Motor neuron (in vitro differentiated cells): ENCODE measurements at places on chromosomes 7 and 10. TPM values are rescaled to one million over a fixed set of nuclear protein-coding genes. Genes with fewer than 3 reads are reported as not detected.

GRCh38 chr7:158111049-158111751 lies 476.4 kb downstream of the PTPRN2 start:
- no peak for ATAC-seq

GRCh38 chr7:2939193-2939885 lies 95.2 kb upstream of the GNA12 start:
- ATAC-seq: no peak

DNA sequence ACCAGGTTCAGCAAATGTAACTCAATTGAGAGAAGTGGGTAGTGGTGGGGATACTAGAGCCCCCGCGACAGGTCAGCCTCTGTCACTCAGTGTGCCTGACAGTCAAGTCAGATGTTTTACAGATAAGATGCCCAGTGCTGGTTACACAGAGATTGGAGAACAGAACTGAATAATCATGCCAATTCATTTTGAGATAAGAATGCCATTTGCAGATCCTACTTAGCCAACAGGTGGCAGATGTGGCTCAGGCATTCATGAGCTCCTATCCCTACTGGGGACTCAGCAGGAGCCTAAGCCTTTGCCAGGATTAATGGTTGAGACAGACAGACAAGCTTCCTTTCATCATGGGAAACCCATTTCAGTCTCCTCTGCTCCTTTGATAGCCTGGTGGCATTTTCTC lies 137.8 kb downstream of the MAPK8 start:
- no peak for ATAC-seq

DNA sequence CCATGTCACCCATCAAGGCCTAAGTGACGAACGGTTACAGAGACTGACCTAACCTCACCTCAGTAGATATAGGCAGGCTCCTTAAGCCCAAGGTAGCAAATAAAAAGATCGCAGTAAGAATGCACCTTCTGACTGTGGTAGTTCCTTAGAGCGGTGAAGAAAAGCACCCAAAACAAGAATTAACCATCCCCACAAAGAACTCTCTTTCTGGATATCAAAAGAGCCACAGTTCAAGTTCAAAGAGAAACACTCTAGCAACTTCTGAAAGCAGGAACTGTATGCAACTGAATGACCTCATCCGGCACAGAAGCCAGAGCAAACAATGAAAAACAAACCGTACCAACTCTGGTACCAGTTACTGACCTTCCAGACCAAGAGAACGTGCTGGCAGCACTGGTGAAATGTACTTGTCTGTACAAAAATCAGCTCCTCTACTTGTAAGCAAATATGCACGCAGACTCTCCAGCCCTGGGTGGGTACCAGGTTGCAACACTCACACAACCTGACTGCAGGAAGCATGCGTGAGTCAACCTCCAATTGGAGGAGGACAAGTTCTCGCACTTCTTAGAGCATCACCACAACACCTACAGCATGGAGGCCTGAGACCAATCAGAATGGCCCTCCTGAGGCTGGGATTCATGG lies 202.7 kb downstream of the FAM107B start:
- ATAC-seq: no peak

- no peak for ATAC-seq
Observed at GRCh38 chr10:73634421-73634820, 6.9 kb downstream of the MYOZ1 start.

- ATAC-seq: peak; percentile 49
Observed at GRCh38 chr10:86068231-86069054, 298.2 kb downstream of the GRID1 start.

GRCh38 chr10:24120646-24121045 lies 88.3 kb upstream of the KIAA1217 start:
- no peak for ATAC-seq

DNA sequence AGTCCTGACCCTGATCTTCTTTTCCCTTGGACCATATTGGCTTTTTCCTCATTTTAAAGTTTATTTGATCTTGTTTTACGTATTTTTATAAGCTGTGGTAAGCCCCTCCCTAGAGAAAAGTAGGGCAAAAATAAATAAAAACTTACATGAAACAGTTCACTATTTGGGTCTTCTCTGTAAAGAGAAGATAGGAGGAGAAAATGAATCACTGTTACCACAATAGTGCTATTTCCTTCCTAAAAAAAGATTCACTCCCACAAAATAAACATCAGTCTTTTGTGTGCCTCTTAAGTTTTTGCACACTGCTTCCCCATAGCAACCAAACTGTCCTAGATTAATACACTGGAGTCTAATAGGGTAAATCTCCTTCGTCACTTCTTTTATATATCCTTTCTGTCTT lies 1.4 kb upstream of the SVIL start:
- no peak for ATAC-seq

DNA sequence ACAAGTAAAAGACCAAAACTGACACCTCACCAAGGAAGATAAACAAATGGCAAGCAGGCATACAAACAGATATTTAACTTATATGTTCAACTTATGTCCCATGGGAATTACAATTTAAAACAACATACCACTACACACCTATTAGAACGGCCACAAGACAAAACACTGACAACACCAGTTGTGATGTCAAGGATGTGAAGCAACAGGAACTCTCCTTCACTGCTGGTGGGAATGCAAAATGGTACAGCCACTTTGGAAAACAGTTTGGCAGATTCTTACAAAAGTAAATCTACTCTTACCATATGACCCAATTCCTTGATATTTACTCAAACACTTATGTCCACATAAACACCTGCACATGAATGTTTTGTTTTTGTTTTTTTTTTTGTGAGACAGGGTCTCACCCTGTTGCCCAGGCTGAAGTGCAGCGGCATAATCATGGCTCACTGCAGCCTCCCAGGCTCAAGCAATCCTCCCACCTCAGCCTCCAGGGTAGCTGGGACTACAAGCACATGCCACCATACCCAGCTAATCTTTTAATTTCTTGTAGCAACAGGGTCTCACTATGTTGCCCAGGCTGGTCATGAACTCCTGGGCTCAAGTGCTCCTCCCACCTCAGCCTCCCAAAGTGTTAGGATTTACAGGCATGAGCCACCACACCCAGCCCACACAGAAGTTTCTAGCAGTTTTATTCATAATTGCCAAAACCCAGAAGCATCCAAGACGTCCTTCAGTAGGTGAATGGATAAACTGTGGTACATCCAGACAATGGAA lies 27.3 kb downstream of the HERC4 start:
- peak; percentile 64 for ATAC-seq

DNA sequence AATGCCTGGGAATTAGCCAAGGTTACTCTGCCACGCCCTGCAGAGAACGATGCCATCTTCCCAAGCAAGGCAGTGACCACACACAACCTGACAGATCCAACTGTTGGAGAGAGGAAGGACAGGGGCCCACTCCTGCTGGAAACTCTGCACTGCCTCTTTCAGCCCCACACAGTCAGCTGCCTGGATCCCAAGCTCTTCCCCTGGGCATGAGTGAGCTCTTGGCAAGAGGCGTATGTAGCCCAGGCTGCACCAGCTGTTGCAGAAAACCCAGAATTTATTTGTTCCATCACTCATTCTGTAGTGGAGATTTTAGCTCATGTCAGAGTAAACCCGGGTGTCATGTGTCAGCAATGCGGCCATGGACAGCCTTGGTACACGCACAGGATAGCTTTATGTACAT lies 135.1 kb upstream of the TRIM24 start:
- no peak for ATAC-seq

Gene VSTM4
- 2.4 and 2.7 TPM in 2 replicates for total RNA-seq

- no peak for ATAC-seq
Observed at GRCh38 chr10:100033766-100034418, 24.1 kb upstream of the DNMBP start.

Gene RP9
- 18.4 and 20.1 TPM in 2 replicates for total RNA-seq

- no peak for ATAC-seq
Observed at GRCh38 chr7:149819961-149820340, 18.2 kb upstream of the ZNF862 start.

DNA sequence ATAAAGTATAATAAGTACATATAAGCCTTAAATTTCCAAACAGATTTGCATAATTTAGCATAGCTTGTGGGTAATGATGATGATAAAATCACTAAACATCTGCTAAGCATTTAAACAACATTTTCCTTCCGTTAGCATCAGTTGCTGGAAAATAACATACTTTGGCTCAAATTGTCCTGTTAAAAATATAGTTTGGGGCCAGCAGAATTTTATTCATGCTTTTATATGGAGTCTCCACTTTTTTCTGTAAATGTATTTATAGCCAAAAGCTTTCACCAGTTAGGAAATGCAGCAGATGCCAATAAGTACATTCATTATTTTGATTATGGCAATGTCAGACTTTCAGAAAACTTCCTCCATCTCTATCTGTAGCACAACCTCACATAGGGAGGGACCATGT lies 107.2 kb downstream of the CNTNAP2 start:
- ATAC-seq: no peak

Gene RPEL1
- not detected in 2 replicates for total RNA-seq

DNA sequence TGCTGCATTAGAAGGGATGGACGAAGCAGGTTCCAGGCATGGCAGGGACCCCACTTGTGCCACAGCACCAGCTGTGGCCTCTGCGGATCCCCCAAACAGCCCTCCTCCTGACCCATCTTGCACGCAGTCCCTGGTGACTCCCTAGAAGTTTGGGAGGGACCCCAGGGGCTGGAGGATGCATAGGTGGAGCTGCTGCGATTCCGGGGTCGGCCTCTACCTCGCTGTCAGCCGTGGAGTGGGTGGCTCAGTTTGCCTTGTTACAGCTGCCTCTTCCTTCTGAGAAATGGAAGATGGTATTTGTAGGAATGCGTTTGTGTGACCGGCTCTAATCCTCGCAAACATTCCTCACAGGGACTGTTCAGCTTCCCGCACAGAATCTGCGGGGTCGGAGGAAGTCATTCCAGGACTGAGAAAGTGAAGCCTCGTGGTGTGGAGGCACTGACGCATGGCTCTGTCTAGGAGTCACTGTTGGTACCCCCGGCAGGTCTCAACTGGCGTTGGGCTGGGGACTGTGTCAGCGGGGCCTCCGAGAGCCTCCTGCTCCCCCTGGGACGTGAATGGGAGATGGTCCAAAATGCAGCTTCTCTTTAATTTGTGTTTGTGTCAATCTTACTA lies 17.5 kb downstream of the PWWP2B start:
- ATAC-seq: no peak

DNA sequence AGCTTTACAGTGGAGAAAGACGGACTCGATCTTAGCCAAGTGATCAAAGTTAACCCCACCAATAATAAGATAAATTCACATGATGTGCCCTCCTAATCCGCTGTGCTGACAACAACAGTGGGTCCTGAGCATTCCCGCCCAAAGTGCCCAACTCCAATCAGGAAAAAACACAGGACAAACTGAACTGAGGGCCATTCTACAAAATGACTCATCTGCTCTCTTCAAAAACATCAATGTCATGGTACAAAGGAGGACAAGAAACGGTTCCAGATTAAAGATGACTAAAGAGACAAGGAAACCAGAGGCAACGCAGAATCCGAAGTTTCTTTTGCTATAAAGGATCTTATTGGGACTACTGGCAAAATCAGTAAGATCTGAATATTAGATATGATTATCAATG lies 79.4 kb downstream of the CTBP2 start:
- ATAC-seq: no peak

Gene INSIG1
- 11.7 and 12.9 TPM in 2 replicates for total RNA-seq

Gene EPHB6
- 2.7 and 3.0 TPM in 2 replicates for total RNA-seq

Gene ZNF727
- not detected in 2 replicates for total RNA-seq

DNA sequence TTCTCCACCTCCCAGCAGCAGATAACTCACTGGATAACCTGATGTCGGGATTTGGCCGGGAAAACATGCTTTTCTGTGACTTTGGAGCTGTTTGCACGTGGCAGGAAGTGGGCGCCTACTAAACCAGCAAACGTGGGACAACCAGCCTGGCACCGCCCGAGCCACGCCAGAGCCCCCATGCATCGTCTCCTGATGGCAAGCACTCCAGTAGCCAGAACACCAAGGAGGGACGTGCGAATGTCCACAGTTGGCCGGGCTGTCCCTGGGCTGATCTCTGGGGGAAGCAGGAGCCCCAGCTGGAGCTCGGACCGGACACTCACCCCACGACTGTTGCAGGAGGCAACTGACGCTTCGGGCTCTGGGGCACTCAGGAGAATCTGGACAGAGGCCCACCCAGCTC lies 7.1 kb downstream of the ADGRA1 start:
- no peak for ATAC-seq

GRCh38 chr7:28230261-28230660 lies 49.7 kb upstream of the JAZF1 start:
- ATAC-seq: no peak

Gene SPRN
- total RNA-seq: 4.3 and 5.8 TPM in 2 replicates

- no peak for ATAC-seq
Observed at GRCh38 chr7:1856888-1857441, 186.9 kb downstream of the ELFN1 start.

GRCh38 chr7:105454095-105454747 lies 65.5 kb upstream of the SRPK2 start:
- ATAC-seq: peak; percentile 99

Gene STAG3
- total RNA-seq: 7.4 and 7.9 TPM in 2 replicates

Gene FGFBP3
- total RNA-seq: 0.53 and 0.84 TPM in 2 replicates

DNA sequence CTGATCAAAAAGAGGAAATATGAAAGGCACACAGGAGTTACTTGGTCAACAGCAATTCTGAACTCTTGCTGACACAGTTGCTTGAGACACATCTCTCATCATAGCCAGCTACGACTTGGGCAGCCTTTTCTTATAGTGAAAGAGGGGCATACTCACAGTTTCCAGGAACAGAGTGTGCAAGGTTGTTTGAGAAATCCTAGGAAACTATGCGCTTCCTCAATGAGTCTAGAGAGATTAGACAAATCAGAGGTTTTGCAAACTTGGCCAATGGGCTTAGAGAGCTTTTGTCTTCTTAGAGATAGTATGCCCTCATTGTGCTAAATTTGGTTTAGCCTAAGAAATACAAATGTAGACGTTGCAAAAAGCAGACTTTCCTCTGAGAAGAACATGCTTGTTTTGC lies 370.4 kb downstream of the HGF start:
- ATAC-seq: no peak

Gene TMEM270
- not detected in 2 replicates for total RNA-seq

- peak; percentile 5 for ATAC-seq
Observed at GRCh38 chr7:128103498-128104107, 72.4 kb upstream of the LRRC4 start.

- no peak for ATAC-seq
Observed at GRCh38 chr10:6054884-6055283, 7.3 kb downstream of the IL2RA start.
